ENCODE measurements at places on chromosomes 16 and 17.

DNA sequence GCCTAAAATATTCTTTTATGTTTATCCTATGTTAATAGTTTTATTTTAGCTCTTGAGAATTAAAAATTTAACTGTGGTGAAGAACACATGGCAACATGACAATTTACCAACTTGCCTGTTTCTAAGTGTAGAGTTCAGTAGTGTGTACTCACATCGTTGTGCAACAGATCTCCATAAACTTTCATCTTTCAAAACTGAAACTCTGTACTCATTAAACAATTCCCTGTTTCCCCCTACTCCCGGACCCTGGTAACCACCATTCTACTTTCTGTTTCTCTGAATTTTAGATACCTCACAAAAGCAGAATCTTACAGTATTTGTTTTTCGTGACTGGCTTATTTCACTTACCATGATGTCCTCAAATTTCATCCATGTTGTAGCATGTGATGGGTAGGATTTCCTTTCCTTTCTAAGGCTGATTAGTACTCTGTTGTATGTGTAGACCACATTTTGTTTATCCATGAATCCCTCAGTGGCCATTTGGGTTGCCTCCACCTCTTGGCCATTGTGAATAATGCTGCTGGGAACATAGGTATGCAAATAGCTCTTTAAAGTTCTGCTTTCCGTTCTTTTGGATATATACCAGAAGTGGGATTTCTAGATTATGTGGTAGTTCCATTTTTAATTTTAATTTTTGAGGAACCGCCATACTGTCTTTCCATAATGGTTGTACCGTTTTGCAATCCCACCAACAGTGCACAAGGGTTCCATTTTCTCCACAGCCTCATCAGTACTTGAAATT is 17.4 kb downstream of the IST1 start:
- no peak for DNase-seq

DNA sequence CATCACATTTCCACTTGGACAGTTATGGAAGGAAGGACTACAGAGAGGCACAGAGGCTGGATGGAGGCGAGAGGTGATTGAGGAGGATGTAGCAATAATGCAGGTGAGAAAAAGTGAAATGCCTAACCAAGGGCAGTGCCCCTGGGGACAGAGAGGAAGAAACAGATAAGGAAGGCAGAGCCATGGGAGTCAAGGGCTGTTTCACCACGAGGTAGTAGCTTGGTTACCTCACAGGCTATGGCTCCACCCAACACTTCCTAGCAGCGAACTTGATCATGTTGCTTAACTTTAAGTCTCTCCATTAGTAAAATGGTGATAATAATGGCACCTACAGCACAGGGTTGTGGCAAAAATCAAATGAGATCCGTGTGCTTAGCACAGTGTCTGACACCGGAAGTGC is 83.9 kb downstream of the YPEL2 start:
- DNase-seq: no peak

GRCh38 chr17:62693616-62694409 is 66.3 kb downstream of the MRC2 start:
- no peak for DNase-seq

DNA sequence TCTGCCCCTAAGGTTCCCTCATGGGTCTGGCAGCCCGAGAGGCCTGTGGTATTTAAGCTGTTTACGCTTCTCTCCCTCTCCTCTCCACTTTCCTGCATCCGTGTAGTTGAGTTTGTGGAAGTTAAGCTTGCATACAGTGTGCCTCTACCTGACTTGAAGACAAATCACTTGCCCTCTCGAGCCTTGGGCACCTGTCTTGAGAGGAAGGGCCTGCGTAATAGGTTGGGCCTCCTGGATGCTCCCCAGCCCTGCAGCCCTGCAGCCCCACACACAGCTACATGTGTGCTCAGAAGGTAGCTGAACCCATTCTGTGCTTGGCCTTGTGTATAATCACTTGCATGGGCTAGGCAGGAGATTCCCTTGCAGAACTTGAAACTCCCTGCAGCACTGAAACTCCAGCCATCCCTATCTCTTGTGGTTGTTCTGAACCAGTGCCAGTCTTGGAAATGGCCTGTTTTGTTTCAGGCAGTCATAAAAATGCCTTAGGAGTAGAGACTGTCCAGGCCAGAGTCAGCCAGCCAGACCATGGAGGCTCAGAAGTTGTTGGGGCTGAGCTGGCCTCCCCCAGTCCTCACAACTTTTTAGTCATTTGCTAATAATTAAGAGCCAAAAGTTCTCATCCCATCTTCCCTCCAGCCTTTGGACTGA is 134.6 kb downstream of the CLEC16A start:
- DNase-seq: no peak

GRCh38 chr16:11175787-11176341 is 80.1 kb downstream of the SOCS1 start:
- no peak for DNase-seq
